ENCODE measurements at places on chromosomes 1 and 21. TPM values are rescaled to one million over a fixed set of nuclear protein-coding genes. Genes with fewer than 3 reads are reported as not detected.
A peak's percentile ranks its signal among the peaks of the same experiment; 100 is the strongest.

DNA sequence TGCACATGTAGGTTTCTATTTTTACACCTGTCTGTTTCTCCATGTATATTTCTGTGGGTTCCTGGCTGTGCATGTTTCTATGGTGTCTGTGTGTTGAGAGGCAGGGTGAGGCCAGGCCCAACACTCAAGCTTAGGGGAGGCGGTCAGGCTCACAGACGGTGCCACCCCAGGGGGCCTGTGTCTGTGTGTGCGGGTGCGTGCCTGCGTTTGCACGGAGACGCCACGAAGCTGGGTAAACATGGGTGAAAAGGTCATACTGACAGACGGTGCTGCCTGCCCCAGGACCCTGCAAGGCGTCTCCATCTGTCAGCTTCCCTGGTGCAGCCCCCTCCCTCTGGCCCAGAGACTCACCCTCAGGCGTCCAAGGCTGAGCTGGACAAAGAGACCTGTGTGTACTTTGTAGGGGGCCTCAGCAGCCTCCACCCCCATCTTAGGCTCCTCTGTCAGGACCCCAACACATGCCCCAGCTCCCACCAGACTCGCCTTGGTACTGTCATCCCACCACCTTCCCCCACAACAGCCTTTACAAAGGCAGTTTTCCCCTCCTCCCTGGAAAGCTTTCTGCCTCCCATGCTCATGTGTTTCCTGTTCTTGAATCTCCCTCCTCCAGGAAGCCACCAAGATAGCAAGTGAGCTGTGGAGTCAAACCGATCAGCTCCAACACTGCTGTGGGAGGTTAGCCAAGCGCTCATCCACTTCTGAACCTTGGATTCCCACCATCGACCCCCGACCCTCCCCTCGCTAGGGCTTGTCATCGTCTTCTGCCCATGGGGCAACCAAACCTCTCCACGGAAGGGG is 34.1 kb downstream of the PTPRF start:
- no peak for DNase-seq

DNA sequence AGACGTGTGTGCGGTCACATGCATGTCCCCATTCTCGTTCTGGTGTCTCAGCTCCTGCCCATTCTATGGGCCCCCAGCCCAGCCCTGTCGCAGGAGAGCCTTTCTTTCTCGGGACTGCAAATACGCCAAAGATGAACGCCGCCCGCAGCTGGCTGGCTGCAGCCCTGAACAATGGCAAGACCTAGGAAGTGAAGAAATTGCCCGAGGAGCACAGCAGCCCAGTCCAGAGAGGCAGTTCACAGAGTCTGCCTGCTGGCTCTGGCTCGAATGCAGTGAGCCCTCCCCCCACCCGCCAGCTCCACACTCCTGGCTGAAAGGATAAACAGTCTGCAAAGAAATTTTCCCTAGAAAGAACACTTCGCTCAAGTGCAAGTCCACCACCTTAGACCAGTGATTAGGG is 23.3 kb downstream of the PAX7 start:
- DNase-seq: no peak

ZSWIM5 gene
- 13.2 TPM for total RNA-seq

LCE2C gene
- not detected for total RNA-seq

DNA sequence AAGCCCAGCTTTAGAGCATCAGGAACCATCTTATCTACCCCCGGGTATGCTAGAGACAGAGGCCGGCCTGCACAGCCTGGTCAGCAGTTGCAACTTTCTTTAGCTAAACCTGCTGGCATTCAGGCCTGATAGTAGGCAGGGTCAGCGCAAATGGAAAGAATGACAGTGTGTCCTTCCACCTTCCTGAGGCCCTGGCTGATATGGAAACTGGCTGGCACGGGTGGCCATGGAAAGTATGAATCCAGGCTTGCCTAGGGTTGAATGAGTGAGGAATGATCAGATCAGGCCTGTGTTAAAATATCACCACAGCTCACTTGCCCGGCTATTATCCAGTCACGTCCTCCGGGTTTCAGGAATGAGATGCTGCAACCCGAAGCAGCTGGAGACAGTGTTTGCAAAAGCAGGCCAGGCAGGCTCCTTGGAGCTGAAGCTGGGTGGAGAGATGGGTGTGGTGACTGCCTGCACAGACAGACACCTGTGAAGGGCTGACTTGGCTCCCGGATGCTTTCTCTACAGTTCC is 34.7 kb downstream of the RCAN1 start:
- DNase-seq: peak; percentile 65

DNA sequence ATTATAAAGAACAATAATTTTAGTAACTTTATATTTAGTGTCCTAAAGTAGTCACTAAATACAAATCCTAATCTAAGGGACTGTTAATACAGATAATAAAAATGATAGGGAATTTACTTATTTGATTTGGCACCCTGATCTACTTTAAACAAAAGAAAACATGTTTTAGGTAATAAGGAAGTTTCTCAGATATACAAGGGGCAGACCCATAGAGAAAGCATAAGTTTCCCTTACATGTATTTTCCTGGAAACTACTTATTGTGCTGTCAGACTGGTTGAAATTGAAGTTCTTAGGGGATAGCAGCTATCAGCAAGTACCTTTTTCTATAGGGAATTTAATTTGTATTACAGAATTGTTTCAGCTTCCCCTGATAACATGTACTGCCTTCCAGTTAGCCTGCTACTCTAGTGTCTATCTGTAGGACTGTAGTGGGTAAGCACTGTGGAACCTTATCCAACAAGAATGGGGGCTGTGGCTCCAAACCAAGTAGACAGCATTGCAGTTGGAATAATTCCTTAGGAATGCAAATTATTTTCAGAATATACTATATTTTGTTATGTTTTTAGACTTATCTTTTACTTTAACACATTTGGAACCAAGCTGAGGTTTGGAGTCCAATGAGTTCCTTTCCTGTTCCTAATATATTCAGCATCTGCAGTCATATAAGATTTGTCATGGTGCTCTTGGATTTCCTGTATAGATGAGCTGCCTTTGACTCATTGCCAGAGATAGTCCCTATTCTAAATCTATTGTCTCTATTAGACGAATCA is 14.7 kb downstream of the MSH4 start:
- DNase-seq: no peak

GRCh38 chr21:32529679-32530078 is 55.6 kb downstream of the TCP10L start:
- no peak for DNase-seq

GRCh38 chr1:233364026-233364425 is 36.5 kb downstream of the MAP3K21 start:
- no peak for DNase-seq

GRCh38 chr1:72724951-72725861 is 442.9 kb upstream of the NEGR1 start:
- no peak for DNase-seq

S100A1 gene
- total RNA-seq: not detected

- no peak for DNase-seq
Measured at GRCh38 chr1:6212193-6212959, 6.5 kb downstream of the RNF207 start.

DNA sequence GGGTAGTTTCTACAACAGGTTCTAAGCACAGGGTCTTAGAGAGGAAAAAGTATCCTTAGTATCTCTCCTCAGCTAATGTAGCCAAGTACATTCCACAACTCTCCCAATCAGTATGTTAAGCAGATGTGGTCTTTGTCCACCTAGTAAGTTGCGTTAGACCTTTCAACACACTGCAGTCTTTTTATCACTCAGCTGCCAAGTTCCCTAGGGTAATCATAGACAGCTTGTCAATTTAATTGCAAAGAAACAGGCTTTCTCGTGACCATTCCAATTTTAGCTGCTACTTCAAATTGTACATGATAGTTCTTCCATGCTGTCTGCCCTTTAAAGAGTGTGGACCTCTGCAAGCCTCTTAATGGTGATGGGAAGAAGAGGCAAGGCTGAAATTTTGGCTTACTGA is 211.8 kb upstream of the PKN2 start:
- DNase-seq: no peak

CYP4A11 gene
- not detected for total RNA-seq

SYTL1 gene
- total RNA-seq: 9.2 TPM

GRCh38 chr1:1604374-1605033 is 4.6 kb upstream of the FNDC10 start:
- DNase-seq: no peak

SLC22A15 gene
- total RNA-seq: 2.5 TPM

- DNase-seq: no peak
Measured at GRCh38 chr21:28298251-28298672, 694.4 kb downstream of the LTN1 start.

Data from transverse colon (tissue), 4 donors.